T-cell (primary cell): ENCODE measurements at places on chromosomes 4 and X.

DNA sequence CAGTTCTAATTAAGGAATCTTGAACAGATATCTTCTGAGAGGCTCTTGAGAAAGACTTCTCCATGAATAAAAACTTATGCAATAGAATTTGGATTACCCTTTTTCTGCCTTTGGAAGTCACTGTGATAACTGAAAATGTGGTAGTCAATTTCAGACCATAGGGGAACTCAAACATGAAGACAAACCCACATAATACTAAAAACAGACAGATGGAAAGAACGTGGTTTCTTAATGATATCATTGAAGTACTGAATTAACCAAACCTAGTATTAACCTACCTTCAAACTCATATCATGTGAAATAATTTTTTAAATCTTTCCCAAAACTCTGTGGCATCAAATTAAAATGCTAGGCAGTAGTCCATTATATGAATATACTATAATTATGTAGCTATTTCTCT lies 153.5 kb downstream of the CAMK2D start:
- no peak for DNase-seq

DNA sequence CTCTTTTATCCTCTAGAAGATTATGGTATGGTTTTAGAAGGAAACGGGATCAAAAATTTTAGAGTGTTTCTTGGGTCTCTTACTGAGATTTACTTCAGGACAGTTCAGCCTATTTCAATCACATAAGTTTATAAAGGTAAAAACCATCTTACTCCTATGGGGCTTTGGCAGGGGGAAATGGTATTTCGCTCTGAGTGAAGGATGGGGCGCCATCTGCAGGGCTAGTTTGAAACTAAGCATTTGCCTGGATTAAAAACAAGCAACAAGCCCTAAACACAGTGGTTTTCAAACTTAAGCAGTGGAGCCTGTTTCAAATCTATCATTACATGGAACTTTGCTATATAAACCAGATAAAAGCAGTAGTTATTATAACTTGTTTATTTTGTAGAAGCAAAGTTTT lies 361.5 kb upstream of the FMR1 start:
- no peak for DNase-seq

DNA sequence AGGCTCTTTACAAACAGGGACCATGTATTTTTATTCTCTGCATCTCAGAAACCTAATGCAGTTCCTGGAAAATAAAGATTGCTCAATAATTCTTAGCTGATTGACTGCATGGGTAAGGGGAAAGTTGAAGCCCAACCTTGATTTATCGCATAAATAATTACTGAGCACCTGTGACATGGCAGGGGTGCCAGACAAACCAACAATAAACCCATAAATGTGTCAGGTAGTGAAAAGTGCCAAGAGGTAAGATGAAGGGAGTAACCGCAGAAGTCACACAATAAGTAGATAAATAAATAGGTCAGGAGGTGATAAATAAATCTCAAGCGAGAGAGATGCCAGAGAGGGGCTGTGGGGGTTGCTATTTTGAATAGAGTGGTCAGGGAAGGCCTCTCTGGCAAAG lies 20.1 kb upstream of the AP1S2 start:
- no peak for DNase-seq

DNA sequence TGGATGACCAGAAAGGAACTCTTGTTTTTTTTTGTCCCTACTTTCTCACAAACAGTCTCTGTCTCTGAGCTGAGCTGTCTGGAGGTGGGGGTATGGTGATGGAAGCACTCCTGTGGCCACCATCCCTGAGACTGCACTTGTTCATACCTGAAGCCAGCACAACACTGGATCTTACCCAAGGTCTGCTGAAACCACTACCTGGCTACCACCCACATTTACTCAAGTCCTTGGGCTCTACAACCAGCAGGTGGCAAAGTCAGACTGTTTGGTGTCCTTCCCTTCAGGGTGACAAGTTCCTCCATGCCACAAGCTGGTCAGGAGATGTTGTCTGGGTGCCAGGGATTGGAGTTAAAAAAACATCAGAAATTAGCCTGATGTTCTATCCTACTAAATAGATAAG lies 89.7 kb downstream of the NEXMIF start:
- DNase-seq, result no peak

DNA sequence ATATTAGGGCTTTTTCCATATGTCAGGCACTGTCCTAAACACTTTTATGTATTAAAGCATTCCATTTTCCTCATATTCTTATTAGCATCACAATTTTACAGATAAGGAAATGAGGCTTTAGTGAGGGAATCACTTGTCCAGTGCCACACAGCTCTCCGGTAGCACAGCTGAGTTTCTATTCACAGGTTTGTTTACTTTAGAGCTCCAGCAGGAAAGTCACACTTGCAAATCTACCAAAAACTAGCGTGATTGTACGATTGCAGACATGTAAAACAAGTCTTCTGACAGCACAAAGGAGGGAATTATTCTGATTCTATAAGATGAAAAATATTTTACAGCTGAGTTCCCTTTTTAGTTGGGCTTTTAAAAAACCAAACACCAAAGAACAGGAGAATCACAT lies 472.1 kb downstream of the TMA16 start:
- no peak for DNase-seq

- DNase-seq, result no peak
Measured at GRCh38 chr4:119315036-119315435, 6.9 kb downstream of the FABP2 start.

DNA sequence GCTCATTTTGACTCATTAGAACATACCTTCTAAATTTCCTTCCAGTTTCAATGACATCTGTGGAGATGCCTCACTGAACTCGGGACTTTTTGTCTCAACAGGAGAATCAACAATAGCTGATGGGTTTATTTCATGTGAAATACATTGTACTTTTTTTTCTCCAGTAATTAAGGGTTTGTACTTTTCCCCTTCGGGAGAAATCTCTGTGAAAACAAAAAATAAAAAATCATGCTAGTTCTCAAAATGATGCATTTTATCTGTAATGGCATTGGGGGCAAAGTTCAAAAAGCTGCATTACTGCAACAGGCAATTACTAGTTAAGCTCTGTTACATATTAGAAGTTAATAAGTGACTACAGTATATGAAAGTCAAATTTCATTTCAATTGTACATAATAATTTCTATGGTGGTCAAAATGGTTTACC lies 167.3 kb upstream of the SH3RF1 start:
- no peak for DNase-seq

DNA sequence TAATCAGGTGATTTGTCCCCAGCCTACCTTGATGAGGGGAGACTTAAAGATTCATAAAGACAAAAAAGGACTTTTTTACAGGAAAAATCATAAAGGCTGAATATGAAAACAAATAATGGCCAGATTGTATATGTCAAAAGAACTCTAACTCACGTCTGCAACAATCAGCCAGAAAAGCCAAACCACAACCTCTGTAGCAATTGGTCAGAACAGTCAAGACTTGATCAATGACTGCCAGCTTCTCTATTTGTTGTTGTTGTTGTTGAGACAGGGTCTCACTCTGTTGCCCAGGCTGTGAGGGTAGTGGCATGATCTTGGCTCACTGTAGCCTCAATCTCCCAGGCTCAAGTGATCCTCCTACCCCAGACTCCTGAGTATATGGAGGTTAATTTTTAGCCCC lies 35.9 kb upstream of the PPA2 start:
- no peak for DNase-seq

GRCh38 chr4:163748449-163748848 lies 254.0 kb downstream of the TMA16 start:
- no peak for DNase-seq

- DNase-seq, result no peak
Measured at GRCh38 chr4:158590824-158591223, 69.1 kb downstream of the RXFP1 start.

- no peak for DNase-seq
Measured at GRCh38 chr4:55397126-55397436, 1.3 kb downstream of the TMEM165 start.

DNA sequence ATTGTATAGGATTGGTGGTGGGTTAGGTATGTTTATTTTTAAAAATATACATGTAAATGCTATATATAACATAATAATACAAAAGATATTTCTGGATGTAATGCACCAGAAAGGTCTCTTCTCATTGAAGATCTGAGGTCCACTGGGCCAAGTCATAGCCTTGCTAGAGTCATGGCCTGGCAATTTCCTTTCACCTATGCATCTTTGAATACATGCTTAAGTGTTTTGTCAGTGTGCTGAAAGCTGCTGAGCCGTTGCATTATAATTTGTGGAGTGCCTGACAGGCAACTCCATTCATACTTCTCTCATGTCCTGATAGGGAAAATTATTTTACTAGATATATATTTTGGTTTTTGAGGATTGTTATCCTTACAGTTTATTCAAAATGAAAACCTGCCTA lies 410.2 kb upstream of the CT83 start:
- no peak for DNase-seq

- no peak for DNase-seq
Measured at GRCh38 chr4:17688011-17688441, 73.6 kb downstream of the MED28 start.

DNA sequence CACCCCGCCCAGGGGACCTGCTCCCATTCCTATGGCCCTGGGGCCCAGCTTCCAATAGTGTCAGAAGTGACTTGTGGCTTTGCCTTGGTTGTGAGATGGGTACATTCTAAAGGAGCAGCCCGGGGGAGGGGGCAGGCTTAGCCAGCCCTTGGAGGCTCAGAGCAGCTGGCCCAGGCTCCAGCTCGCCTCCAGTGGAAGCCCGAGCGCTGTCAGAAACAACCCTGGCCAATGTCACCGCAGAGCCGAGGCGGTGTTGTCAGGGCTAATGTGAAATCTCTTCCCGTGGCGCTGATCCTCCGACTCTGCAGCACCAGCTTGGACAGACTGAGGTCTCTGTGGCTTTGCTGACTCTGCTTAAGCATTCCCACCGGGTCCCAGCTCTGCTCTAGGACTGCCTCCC lies 29.2 kb upstream of the ZNF81 start:
- no peak for DNase-seq

GRCh38 chr4:52244103-52244775 lies 193.1 kb downstream of the SPATA18 start:
- DNase-seq, result no peak

- DNase-seq, result no peak
Measured at GRCh38 chr4:54192811-54193210, 36.3 kb upstream of the PDGFRA start.

DNA sequence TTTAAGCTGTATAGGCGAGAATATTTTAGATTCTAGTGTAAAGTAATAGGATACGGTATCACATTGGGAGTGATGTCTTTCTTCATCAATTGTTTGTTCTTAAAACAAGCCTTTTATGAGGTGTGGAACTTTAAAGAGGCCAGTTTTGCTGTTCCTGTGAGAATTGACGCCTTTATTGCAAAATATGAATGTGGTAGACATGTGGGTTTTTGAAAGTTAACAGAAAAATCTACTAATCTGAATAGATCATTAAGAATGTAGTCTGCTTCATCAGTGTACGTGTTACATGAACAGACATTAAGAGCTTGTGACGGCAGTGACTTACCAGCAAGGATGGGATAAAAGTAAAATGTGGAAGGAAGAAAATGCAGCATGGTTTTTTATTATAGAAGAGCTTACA lies 63.8 kb downstream of the STOX2 start:
- no peak for DNase-seq
